ENCODE measurements at places on chromosomes 16 and 17.

DNA sequence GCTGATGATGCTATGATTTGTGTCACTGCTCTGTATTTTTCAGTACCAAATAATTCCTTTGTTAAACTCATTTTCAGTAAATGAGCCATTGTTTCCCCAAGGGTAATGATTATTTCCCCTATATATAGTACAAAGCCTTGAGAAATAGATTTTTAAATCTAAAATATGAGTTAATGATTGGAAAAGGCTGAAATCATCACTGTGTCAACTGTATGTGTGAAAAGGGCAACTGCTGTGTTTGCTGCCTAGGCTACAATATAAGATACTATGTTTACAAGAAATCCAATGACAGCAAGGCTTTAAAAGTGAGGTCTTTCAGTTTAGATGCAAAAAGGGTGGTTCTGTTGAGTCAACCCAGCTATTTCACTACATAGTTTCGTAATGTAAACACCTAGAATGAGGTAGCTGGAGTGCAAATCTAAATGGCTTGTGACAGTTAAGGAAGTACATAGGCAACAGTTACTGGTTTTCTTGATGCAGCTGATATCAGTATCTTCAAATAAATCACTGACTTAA, 15.3 kb downstream of the NLK start:
- peak; percentile 9 for DNase-seq

DNA sequence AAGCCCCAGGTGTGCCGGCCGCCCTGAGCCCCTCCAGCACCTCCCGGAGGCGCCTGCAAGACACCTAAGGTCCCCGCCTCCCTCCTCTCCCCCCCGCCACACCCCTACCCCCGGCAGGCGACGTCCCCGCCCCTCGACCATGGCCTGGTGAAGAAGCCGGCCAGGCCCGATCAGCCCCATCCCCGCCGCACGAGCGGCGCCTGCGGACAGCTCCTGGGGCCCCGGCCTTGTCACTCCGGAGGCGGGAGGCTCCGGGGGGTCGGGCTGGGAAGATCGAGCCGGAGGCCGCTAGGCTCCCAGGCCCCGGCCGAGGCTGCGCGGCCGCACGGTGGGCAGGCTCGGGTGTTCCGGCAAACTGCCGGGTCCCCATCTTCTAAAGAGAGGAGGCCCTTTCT, 405 bp upstream of the ACE start:
- no peak for DNase-seq

- no peak for DNase-seq
Measured at GRCh38 chr17:42411905-42412679, 11.0 kb downstream of the CAVIN1 start.

DNA sequence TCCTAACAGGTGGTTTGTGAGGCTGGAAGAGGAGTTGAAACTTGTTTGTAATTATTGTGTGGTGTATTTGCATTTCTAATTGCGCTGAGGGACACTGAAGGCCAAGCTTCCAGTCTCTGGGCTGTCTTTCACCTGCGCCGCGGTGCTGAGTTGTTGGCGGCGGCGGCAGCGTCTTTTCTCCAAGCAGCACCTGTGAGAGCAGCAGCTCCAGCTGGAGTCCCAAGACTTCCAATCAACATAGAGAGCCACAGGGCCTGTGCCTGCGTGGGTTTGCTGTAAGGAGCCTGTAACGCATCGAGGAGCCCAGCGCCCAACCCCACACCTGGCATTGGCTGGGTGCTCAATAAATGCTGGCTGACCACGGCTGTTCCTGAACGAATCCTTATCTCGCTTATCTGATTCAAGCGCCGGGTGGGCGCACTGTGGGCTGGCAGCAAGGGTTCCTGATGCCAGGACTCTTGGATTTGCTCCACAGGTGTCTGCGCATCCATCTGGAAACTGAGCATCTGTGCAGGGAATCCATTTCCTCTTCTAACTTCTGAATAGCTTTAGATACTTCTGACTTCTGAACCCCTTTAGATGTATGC, 138.1 kb downstream of the ASIC2 start:
- DNase-seq = no peak

DNA sequence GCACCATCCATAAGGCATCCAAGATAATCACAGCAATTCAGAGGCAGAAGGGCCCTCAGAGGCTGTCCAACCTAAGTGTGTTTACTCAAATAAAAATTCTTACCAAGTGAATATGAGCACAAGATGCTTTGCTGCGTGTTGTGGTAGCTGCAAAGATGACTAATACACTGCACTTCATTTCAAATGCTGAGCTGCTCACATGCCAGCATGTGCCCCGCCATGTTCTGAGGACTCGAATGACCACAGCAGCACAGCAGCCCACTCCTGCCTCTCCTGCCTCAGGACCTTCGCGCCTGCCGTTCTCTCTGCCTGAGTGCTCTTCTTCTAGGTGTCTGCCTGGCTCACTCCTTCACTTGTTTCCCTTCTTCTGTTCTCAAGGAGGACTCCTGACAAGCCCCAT, 19.0 kb downstream of the PIK3R5 start:
- DNase-seq = peak; percentile 37

DNA sequence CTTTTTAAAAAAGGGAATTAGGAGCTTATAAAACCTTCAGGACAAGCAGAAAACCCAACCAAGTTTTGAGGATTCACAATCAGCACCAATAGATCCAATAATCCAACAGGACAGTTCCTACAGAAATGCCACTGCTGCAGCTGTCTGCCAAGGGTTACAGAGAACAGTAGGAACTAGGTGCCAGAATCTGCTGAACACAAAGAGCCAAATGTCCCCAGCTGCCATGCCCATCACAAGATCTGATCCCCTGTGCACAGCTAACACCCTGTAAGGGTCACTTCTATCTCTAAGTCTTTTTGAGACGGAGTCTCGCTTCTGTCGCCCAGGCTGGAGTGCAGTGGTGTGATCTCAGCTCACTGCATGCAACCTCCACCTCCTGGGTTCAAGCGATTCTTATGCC, 262.3 kb downstream of the STX8 start:
- DNase-seq = no peak

DNA sequence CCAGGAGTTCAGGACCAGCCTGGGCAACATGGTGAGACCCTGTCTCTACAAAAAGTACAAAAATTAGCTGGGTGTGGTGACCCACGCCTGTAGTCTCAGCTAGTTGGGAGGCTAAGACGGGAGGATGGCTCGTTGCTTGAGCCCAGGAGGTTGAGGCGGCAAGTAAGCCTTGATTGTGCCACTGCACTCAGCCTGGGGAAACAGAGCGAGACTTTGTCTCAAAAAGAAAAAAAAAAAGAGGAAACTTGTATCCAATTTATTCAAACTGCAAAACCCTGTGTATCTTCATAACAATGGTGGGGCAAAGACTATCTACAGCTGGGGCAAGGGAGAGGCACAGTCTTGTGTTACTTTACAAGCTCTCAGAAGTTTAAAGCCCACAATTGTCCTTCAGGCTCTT, 21.5 kb downstream of the GRB7 start:
- no peak for DNase-seq

DNA sequence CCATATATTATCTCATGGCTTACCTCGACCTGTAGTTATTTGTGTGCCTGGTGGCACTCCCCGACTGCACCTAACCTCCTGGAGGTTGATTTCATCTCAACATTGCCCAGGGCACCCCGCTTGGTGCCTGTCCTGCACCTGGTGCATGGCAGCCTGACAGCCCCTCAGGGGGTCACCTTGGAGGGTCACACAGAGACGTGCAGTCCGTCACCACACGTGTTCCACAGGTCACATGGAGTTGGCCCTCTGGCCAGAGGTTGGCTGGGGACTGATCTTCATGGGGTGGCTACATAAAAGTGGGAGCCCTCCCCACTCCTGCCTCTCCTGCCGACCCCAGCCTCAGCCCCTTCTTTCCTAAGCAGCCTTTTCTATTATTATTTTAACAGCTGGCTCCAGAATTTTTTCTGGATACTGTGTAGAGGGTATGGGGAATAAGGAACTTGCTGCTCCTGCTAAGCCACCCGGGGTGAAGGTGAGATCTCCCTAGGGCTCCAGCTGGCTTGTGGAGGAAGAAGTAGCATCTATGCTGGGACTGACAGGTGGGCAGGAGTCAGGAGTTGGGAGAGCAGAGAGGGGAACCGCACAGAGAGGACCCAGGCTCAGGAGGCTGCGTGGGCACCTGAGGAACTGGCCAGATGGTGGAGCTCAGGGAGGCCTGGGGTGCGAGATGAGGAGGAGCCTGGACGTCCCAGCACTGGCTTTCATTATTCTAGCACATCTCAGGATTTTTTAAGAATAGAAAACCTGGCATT, 12.5 kb upstream of the NKD1 start:
- no peak for DNase-seq

- DNase-seq = no peak
Measured at GRCh38 chr17:57550668-57551315, 194.3 kb downstream of the CCDC182 start.

GRCh38 chr16:70577256-70577698, 53.7 kb downstream of the SF3B3 start:
- DNase-seq = peak; percentile 80

- DNase-seq = no peak
Measured at GRCh38 chr17:49287481-49287880, 56.9 kb upstream of the PHOSPHO1 start.

- DNase-seq = no peak
Measured at GRCh38 chr17:4004517-4005295, 40.5 kb upstream of the ATP2A3 start.

DNA sequence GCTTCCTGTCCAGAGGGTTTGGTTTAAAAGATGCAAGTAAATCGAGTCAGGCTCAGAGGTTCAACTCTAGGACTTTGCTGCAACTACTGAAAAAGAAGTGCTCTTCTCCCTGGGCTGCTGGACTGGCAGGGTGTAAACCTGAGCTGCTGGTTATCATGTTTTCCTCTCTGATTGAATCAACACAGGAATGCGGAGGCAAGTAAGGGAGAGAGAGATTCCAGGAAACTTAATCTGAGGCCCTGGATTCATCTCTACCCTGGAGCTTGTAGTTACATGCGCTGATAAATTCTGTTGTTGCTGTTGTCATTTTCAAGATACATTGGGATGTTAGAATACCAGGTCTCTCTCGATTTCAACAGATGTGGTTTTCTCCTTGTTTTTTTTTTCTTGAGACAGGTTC, 8.2 kb upstream of the HS3ST3A1 start:
- no peak for DNase-seq

DNA sequence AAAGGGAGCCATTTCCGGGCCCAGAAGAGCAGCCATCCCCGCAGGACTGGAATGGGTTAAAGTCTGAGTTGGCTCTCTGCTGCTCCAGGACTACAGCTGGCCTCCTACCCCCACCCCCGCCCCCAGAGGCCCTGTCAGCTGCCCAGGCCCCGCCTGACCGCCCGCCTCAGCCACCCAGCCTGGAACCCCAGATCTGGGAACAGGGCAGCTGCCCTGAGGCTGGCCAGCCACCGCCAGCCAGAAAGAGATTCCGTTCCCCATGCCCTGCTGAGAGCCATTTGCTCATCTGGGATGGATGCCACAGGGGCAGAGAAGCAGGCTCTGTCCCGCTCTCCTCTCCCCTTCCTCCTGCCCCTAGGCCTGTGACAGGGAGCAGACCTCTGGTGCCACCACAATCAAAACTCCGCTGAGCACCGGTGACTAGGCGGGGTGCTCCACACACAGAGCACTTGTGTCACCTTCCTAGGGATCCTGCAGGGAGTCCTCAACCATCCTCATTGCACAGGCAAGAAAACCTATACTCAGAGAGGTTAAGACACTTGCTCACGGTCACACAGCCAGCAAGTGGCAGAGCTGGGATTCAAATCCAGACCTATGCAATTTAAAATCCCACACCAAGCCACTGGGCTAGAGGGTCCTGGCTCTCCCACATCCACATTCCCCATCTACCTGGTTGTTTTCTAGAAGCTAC, 44.1 kb downstream of the ZNF423 start:
- DNase-seq = no peak

GRCh38 chr17:37101306-37101705, 152.6 kb downstream of the AATF start:
- no peak for DNase-seq

GRCh38 chr17:37086334-37086733, 137.6 kb downstream of the AATF start:
- DNase-seq = no peak

- DNase-seq = no peak
Measured at GRCh38 chr16:66513111-66513723, 36.7 kb downstream of the TK2 start.

- no peak for DNase-seq
Measured at GRCh38 chr16:35339337-35339736, 1879.9 kb downstream of the TP53TG3F start.

- no peak for DNase-seq
Measured at GRCh38 chr16:74573622-74574021, 33.3 kb downstream of the GLG1 start.

- no peak for DNase-seq
Measured at GRCh38 chr17:61459142-61459809, 7.1 kb downstream of the TBX4 start.

- DNase-seq = peak; percentile 63
Measured at GRCh38 chr16:48492133-48492532, 106.9 kb upstream of the SIAH1 start.

GRCh38 chr17:82858376-82859126, 18.7 kb upstream of the ZNF750 start:
- DNase-seq = no peak

DNA sequence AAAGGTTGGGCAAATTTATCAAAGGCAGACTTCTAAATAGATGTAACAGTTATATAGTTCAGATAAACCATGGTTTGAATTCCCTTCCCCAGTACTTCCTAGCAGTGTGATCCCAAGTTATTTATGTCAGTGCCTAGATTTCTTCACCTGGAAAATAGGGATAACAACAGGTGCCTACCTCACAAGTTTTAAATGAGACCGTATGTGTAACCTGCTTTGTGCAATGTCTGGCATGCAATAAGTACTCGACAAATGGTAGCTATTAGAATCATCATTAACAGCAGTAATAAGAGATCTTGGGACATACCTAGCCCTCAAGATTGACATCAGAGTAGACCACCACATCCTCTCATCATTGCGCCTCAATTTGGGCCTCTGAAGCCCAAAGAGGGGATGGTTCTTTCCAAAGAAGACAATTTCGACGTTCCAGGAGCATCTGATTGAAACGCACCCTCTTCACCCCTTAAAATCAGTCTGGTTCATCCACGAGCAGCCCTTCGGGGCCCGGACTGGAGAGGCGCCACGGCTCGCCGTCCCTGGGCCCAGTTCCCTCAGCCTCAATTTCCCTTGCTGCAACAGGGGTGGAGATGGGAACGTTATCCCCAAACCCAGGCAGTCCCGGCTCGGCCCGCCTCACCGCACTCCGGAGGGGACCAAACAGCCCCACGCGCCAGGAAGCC, 541 bp downstream of the ACACA start:
- peak; percentile 4 for DNase-seq

- no peak for DNase-seq
Measured at GRCh38 chr16:1035066-1035415, 37.5 kb upstream of the SSTR5 start.

GRCh38 chr17:15143524-15143923, 121.6 kb downstream of the PMP22 start:
- DNase-seq = no peak

- peak; percentile 68 for DNase-seq
Measured at GRCh38 chr17:57523926-57524632, 221.0 kb downstream of the CCDC182 start.

- DNase-seq = no peak
Measured at GRCh38 chr16:86078121-86078600, 179.2 kb downstream of the IRF8 start.

GRCh38 chr17:40561871-40562611, 3.2 kb downstream of the CCR7 start:
- DNase-seq = no peak
